ENCODE measurements at places on chromosomes 16 and 17.
A peak's percentile ranks its signal among the peaks of the same experiment; 100 is the strongest.

DNA sequence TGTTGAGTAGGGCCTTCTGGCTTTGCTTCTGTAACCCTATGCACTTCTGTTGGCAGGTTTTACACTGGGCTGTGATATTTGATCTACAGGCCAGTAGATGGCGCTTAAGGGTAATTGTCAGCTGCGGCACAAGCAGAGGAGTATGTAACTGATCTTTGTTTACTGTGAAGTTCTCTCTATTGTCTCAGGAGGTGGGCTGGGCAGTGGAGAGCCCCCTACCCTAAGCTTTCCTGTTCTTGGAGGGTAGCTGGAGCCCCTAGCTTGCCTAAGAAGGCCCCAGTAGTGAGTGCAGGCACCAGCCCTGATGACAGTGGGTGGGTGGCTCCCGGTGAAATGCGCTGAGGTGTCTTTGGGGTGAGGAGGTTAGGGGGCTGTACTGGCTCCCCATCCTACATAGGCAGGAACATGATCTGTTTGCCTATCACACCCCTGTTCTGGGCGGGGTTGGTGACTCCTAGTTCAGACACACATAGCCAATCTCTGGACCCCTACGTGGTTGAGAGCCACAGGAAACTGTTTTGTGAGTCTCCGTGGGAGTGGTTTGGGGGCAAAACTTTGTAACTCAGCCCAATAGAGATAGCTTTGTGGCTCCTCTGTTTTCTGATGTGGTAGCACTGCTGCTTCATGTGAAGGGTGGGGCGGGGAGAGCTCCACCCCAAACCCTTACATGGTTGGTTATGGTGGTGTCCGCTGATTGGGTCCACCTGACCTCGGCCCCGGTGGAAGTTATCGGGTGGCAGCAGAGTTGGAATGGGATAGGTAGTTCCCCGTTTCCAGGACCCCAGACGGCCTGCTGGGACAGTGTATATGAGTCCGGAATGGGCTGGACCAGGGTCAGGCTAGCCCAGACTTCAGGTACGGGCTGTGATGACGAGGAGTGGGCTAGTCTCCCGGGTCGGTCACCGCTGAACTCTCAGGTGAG is 60.4 kb downstream of the SLFN11 start:
- no peak for DNase-seq

- DNase-seq: no peak
These were observed 25.6 kb upstream of the CES5A start for GRCh38 chr16:55900616-55901393.

- peak; percentile 38 for DNase-seq
These were observed 3.9 kb upstream of the SETD1A start for GRCh38 chr16:30953511-30954124.

DNA sequence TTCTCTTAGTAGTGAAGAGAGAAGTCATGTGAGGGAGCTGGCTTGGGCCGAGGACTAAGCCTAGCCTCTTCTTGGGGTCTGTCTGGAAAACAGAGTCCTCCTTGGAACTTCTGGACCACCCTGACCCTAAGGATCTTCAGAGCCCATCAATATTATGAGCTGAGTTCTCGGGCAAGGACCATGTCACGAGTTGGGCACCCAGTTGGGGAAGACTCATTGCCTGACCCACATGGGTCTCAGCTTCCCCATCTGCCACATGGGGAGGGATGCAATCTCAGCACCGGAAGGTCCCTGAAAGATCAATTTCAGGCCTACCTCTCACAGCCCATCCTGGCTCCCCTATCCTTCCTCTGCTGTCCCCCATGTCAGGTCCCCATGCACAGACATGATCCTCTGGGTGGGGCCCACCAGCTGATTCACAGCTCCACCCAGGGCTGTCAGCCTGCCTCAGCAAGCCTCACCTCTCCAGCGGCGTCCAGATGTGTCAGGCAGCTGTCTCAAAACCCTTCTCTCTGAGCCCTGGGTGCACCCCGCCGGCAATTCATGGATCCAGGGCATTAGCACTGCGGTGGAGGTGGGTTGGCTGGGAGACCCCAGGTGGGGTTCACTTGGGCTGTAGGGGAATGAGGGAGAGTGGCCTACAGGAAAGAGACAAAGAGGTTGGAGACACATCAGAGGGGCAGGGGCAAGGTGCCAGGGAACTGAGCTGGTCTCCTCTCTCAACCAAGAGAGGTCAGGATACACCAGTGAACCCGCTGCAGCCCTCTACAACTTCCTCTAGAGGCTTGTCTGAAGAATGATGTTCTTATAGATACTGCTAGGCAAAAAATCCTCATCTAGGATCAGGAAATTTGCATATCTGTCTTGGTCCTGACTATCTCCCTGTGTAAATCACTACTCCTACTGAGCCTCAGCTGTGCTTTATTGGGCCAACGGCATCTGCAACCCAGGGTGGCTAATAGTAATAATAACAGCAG is 1.8 kb downstream of the NLRP1 start:
- no peak for DNase-seq

DNA sequence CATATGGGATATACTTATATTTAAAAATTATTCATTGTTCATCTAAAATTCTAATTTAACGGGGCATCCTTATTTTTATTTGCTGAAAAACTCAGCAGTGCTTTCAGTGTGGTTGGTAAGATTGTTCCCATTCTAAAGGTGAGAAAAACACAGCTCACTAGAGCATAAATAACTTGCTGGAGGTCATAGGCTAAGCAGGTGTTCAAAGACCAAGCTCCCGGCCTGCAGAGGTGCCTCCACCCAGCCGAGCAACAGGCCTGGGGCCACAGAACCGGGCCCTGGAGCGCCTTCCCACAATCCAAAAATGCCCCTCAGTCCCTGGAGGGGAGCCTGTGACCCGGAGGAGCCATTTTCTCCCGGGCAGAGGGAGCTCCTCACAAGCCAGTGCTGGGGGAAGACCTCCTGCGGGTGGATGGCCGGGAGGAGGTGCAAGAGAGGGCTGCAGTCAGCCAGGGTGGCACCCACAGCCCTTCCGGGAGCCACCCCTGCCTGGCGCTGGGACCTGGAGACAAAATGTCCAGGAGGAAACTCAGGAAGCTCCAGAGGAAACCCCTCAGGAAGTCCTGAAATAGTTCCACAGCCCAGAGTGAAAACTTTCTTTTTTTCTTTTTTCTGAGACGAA is 14.7 kb downstream of the ABR start:
- no peak for DNase-seq

GRCh38 chr17:49523706-49524472 is 28.8 kb downstream of the NGFR start:
- no peak for DNase-seq

- DNase-seq: peak; percentile 96
These were observed 13.1 kb downstream of the CCR7 start for GRCh38 chr17:40551879-40552768.

GRCh38 chr16:11674001-11674817 is 6.0 kb downstream of the SNN start:
- DNase-seq: no peak

GRCh38 chr16:29765167-29766032 is 12.7 kb upstream of the ZG16 start:
- no peak for DNase-seq

Measured in GM04504 (cell line).